Inflammatory macrophage treated with lipopolysaccharide for 1 hour (primary cell): ENCODE measurements at places on chromosomes 4 and X.

- peak; percentile 13 for DNase-seq
These were observed 1.1 kb upstream of the RAP1GDS1 start for GRCh38 chr4:98260047-98260578.

- DNase-seq = no peak
These were observed 124.8 kb upstream of the CITED1 start for GRCh38 chrX:72430405-72430968.

- DNase-seq = no peak
These were observed 5.7 kb downstream of the RAB40A start for GRCh38 chrX:103513476-103514108.

DNA sequence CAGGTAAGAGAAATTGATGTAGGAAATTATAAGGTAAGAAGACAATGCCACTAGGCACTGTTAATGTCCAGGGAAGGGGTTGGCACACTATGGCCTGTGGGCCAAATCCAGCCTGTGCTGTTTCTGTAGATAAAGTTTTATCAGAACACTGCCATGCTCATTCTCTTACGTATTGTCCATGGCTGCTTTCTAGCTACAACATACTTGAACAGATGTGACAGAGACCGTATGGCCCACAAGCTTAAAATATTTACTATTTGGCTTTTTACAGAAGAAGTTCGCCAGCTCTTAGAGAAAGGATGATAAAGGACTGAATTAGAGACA lies 168.0 kb downstream of the CDS1 start:
- DNase-seq = no peak

GRCh38 chr4:26837993-26838842 lies 22.4 kb upstream of the STIM2 start:
- no peak for DNase-seq

- DNase-seq = no peak
These were observed 116.7 kb downstream of the KLHL8 start for GRCh38 chr4:87103691-87104187.

DNA sequence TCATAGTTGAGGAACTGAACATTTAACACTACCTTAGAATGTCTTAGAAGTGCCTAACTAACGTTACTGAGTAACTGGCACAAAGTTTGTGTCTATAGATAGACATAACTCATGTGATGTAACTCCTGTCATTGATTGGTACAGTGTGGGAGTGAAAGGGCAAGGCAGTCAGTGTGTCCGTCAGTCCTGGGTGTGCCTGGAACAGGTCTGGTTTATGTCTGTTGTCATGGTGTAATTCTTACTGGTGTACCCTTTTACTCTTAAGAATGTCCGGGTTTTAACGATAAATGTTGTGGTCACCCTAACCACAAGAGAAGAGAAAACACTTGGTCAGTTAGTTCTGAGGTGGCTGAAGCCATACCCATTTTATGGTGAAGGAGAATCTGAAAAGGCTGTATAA lies 93.1 kb upstream of the ESX1 start:
- DNase-seq = no peak

DNA sequence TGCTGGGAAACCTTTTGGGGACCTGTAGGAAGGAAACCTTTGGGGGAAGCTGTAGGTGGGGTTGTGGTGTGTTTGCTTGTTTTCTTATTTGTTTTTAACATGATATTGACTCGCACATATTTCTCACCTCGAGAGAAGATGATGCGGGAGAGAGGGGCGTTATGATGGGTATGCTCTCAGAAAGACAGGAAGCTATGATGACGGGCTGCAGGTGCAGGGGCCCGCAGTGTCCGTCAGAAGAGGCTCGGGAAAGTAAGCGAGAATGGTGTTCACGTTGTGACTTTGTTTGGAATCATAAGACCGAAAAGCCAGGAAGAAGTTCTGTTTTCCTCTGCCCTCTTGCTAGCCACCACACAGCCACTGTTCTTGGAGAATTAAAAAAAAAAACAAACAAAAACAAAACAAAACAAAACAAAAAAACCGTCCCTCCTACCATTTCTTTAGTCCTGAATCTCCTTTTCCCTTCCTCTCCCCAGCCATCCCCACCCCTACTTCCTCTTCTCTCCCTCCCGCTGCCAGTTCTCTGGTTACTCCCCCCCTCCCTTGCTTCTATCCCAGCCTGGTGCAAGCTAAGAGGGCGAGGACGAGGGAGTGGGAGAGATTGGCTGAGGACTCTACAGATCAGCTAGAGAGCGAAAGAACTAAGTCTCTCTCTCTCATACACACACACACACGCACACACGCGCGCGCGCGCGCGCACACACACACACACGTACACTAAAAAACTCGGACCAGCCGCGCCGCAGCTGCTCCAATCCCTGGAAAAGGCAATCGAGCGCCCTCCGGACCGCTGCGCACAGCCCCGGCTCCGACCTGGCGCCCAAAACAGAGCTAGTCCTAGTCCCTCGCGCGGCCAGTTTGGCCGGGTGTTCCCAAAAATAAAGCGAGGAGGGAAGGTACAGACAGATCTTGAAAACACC lies at the start of gene BMP3:
BMP3 (plus strand) TSS at position 648 of the 920 bp plus-strand sequence. CDS start 577 bp downstream, outside the sequence.
- no peak for DNase-seq

GRCh38 chr4:107994894-107995293 lies 5.2 kb downstream of the HADH start:
- no peak for DNase-seq

DNA sequence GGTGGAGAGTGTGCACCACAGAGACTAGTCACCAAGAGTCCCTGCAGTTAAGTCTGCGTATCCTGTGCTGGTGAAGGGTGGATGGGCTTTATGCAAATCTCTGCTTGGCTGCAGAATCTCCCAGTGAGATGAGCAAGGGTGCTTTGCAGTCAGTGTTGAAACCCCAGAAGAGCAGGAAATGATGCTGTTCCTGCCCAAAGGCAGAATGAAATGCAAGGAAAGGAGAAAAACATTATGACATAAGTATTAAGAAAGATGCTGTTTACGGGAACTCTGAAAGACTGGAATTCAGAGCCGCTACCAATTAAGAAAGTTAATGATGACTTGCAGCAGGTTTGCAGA lies 25.4 kb upstream of the ACSL1 start:
- DNase-seq = peak; percentile 92

DNA sequence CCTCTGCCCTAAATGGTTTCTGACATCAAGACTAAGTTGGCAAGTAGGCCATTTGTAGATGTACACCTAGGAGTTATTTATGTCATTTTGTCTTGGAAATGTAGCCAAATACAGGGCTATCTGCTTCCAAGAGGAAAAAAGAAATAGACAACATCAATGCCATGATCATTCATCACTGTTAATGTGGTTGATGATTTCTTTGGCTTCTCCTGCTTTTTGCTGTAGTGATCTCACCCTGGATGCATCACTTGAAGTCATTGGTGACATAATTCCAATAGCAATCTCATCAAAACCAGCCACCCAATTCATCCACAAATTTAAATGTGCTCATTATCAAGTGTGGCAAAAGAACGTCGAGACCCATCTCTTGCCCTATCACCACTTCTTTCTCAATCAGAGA lies 222.6 kb upstream of the PPARGC1A start:
- no peak for DNase-seq

DNA sequence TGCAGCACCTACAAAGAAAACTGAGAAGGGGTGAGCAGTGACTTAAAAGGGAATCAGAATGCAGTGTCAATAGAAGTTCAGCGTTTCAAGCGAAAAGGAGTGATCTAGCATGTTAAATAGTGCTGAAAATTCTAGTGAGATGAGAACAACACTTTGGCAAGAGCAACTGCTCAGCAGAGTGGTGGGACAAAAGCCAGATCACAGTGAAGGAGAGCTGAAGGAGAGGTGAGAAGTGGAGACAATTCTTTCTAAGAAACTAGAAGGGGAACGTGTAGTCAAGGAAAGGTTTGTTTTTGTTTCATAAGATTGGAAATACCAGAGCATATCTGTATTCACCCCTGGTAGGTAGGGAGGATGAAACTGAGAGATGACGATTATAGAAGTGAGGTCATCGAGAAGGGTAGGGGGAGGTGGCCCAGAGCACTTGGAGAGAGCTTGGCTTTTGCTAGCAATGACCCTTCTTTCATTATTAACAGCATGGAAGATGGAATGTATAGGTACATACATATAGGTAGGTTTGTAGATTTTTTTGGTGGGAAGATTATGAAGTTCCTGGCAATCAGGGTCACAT lies 33.7 kb downstream of the SRPX2 start:
- no peak for DNase-seq

DNA sequence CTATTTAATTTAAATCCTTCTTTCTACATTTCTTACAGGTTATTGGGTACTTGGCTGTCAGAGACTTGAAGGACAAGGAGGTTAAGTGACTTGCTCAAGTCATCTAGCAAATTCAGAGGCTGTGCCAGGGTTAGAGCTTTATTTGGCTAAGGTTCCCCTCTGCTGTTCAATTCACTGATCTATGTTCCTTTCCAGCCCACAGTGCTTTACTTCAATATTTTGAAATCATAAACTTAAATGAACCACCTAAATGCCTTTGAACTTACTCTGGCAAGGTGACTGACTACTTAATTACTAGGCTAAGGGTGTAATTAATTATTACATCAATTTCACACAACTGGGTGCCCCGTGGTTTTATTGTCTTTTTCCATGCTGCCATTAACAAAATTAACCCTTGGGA lies 288.7 kb downstream of the CAMK2D start:
- no peak for DNase-seq

DNA sequence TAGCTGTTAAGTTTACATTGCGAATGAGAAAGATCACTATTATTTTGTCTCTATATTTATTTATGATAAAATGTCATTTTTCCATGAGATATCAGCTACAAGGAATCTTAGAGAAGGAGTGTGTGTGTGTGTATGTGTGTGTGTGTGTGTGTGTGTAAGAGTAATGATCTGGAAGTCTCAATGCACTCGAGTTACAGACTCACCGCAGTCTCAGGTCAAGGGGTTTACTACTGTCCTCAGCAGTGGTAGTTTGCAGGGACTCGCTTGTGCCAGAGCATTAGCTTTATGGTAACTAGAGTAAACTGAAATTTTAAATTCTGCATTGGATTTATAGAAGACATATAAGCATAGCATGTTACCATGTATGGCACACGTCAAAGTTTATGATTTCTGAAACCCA lies 30.8 kb downstream of the LRP2BP start:
- DNase-seq = no peak

DNA sequence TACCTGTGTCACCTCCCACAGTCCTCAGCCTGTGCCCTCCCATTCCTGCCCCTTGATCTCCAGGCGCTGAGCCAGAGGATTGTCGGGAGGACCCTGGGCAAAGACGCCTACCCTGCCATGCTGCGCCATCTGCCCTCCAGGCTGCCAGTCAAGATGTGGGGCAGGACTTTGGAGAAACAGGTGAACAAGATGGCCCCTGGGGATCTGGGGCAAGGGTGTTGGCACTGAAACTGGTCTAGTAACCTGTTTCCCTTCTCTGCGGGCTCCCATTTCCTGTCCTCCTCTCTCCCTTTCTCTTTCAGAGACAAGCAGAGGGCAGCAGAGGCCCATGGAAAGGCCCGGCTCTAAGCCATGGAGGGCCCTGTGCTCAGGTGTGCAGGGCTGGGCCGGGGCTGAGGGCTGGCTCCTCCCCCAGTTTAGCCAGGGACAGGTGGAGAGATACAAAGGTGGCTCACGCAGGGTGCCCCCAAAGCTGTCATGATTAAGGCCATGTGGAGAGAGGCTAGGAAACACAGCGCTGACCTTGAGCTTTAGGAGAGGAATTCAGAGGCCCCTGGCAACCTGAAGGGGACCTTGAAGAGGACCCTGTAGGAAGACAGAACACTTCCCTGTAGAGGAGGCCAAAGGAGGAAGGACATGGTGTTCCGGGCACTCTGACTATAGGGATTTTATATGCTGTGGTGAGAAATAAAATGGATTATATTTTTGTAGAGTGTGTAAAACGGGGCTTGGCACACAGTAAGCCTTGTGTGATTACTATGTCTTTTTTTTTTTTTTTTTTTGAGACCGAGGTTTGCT lies at the start of gene GLOD5:
GLOD5 (plus strand) TSS at position 74 of the 798 bp plus-strand sequence; CDS start at position 118, 44 bp downstream.
- DNase-seq = no peak

DNA sequence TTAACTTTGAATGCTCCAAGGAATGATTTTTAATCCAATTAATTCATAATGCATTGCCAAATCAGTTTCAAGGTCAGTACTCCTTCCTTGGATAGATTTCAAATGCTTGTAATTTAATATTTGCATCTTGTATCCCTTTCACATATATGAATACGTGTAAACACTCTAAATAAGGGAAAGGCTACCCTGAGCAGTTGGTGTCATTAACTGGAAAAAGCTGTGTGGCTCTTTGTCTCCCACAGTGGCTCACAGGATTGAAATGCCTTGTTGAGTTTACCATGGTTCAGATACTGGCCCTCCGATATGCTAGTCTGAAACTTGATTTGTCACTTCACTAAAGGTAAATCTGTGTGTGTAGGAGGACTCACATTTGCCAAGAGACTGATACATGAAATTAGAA lies 16.7 kb upstream of the ACOT9 start:
- no peak for DNase-seq

GRCh38 chr4:83581411-83582288 lies 45.7 kb downstream of the GPAT3 start:
- DNase-seq = no peak

DNA sequence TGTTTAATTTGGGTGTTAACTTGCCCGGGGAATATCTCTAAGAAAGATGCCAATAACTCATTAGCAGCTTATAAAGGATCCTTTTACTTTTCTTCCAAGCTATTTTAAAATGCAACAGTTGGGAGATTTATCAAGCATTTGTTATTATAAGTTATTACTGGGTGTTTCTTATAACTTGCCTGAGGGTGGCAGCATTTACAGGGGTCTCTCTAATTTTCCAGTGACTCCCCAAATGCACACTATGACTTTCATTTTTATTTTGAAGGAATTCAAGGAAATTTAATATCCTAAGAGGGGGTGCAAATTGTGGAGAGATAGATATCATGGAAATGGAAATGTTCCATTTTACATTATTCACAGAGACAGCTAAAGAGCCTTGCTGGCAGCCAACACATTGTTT lies 138.0 kb downstream of the PDGFRA start:
- DNase-seq = no peak

- DNase-seq = no peak
These were observed 135.5 kb downstream of the ARHGAP24 start for GRCh38 chr4:85610450-85610849.

- peak; percentile 21 for DNase-seq
These were observed 10.4 kb downstream of the RAB9A start for GRCh38 chrX:13699183-13699826.

- DNase-seq = no peak
These were observed 40.4 kb upstream of the MAOA start for GRCh38 chrX:43615660-43616059.

- DNase-seq = no peak
These were observed 78.5 kb upstream of the TAB3 start for GRCh38 chrX:30967516-30967915.

DNA sequence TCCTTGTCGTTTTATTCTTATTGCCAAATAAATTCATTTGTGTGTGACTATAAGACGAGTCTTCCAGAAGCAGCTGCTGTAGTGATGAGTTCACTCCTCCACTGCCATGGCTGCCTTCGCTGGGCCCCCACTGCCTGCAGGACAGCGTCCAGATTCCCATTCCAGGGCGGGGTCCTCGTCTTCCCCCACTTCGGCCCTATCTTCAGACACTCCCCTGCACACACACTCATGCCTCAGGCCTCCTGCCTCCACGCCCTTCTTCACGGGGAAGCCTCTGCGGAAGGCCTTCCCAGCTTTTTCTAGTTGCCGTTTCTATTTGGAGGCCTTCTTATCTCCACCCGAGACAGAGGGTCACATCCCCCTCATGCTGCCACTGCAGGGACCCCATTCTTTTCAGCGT lies 80.4 kb downstream of the SHROOM2 start:
- no peak for DNase-seq
